Activated CD8-positive, alpha-beta memory T cell treated with anti-CD3 and anti-CD28 coated beads for 1 hour (primary cell): ENCODE measurements at places on chromosomes 1 and 21.
A peak's percentile ranks its signal among the peaks of the same experiment; 100 is the strongest.

GRCh38 chr1:31488528-31488927 is 75.5 kb downstream of the SERINC2 start:
- DNase-seq = no peak

DNA sequence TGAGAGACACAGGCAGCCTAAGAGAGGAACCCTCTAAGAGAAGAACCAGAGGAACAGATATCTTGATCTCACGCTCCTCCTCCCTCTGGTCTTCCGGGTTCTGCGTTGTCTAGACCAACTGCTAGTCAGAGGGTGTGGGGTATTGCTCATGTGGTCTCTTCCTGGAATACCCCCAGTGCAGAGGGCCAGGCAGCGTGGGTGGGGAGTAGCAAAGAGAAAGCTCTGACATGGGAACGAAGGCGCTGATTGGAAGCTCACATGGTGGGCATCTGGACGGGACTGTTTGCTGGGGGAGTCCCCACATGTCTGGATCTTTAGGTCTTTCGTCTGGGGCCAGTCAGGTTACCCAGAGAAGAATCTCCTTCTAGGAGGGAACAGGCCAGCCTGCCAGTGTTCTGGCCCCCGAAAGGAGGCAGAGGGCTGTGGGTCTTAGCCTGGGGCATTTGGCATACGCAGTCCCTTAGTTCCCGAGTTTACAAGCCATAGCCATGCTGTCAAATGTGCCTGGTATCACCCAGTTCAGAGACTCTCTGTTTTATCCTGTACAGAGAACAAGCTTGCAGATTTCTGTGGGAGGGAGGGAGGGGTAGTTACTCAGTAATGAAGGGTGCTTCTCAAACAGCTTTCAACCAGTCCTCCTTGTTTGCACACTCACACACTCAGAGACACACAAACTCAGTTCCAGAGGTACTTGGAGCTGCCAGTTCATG is 18.3 kb upstream of the IL6R start:
- DNase-seq = no peak

DNA sequence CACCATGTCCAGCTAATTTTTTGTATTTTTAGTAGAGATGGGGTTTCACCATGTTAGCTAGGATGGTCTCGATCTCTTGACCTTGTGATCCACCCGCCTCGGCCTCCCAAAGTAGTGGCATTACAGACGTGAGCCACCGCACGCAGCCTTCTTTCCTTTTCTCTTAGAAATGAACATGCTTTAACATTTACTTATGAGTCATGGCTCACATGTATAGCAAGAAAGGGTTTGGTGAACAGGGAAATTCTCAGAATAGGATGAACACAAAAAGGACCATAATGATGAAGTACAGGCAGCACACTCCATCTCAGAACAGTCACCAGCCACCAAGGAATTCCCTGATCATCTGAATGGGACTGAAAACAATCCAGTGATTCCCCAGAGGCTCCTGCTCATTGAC is 9.4 kb upstream of the VAMP4 start:
- DNase-seq = no peak

DNA sequence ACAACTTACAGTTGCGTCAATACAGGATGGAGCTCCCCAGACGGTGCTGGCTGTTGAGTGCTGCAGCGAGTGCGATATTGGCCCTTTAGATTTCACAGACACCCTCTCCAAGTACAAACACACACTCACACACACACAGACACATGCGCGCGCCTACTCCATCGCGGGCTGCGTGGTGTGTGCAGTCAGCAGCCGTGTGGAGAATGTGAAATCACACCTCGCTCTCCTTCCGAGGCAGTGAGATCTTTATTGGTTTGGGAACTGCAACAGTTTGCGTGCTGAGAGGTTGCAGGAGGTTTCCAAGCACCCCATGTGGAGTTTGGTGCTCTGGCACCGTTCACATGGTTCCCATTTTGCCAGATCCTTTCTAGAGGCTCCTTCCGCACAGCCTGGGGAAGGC is 372.2 kb downstream of the RRAGC start:
- no peak for DNase-seq

- no peak for DNase-seq
Measured at GRCh38 chr1:231523816-231524215, 4.7 kb upstream of the TSNAX start.

DNA sequence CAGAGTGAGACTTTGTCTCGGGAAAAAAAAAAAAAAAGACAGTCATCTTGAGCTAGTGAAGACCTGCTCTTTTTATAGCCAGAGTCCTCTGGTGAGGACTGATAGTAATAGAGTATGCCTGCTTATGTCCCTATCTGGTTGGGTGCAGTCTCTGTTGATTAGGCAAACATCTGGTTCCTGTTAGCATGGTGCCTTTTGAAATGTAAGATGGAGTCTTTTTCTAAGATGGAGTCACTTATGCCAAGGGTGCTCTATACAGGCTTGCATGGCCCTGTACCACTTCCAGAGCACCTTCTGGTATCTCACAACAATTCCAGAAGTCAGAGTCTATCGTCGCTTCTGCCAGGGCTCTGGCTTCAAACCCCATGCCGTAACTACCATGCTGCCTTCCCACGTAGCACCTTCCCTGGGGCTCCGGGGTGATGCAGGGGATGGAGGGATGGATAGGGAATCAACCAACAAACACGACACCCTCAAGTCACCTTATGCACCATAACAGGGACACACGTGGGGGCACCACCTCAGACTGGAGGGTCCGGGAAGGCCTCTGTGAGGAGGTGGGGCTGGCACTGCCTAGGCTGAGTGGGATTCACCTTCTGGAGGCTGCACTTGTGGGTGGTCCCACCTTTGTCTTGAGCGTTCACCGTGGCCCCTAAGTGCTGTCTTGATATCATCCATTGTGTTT is 11.6 kb upstream of the PADI6 start:
- no peak for DNase-seq

DNA sequence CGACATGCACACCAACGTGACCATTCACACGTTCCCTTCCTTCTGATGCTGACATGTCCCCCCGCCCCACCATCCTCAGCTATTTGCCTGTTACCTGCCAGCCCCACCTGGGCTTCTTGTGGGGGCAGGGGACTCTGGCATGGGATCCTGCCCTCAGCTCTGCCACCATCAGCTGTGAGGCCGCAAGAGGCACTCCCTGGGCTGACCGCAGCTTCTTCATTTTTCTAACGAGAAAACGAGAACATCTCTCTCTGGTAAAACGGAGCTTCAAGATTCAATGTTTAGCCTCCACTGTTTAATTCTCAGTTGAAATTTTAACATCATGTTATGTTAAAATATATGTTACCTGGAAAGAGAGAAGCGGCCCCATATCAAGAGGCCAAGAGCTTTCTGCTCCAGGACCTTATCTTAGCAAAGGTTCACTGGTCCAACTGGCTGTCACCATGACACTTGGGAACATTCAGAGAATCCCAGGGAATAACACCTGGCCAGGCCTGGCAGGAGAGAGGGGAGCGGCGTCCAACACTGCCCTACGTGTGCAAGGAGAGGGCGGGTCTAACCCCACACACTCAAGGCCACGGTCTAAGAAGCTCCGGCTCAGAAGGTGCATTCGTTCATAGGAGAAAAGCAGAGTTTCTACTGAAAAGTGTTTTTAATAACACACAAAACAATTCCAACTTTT is 51.3 kb downstream of the HLCS start:
- no peak for DNase-seq

DNA sequence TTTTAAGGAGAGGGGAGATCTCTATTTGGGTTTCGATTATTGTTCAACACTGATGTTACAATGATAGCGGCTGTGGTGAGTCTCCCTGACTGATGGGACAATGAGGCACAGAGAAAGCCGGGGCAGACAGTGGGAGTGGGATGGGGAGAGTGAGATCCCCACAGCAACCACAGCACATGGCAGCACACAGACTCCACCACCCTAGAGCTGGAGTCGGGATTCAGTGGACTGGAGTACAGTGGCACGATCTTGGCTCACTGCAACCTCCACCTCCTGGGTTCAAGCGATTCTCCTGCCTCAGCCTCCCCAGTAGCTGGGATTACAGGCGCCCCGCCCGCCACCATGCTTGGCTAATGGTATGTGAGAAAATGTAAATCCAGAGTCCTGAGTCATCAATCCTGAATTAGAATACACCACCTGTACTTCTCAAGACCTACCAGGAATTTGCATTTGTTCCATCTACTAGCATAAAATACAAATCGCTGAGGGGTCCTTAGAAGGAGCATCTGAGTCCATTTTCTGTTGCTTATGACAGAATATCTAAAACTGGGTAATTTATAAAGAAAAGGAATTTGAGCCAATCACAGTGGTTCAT is 125.8 kb downstream of the TOMM20 start:
- no peak for DNase-seq

- DNase-seq = no peak
Measured at GRCh38 chr1:26102526-26102925, 9.1 kb upstream of the PDIK1L start.

- DNase-seq = no peak
Measured at GRCh38 chr1:101435831-101436511, 199.2 kb downstream of the S1PR1 start.

DNA sequence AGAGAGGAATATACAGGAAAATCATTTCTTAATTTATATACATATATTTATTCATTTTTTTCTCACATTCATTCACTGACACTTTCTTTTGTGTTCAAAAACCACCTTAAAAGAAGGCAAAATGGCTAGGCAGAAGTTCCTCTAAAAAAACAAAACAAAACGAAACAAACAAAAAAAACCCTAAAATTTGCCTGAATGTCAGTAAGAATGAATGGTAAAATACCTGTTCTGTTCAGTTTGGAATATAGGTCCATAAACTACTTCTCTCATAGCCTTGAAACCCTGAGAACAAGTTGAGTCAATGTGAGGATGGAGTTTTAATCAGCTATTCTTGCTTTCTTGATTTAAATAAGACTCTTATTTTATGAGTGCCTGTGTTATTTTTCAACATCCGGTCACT is 14.7 kb upstream of the ALG6 start:
- DNase-seq = no peak

GRCh38 chr1:174230399-174230798 is 71.1 kb downstream of the RABGAP1L start:
- no peak for DNase-seq

GRCh38 chr21:28828981-28829380 is 163.7 kb downstream of the LTN1 start:
- no peak for DNase-seq

DNA sequence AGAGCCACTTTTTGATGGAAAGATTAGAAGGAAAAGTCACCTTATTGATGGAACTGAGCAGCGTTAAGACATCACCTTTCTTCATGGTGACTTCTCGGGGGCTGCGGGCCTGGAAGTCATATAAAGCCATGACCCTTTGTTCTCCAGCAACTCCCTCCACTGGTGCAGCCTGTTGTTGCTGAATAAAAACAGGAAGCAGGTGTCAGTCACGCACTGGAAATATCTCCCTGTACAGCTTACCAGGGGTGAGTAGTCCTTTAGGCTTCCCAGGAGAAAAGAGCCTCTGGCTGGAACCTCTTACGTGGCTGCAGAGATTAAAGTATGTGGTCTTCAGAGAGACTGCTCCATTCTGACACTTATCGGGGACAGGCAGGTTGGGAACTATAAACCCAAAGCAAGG is 31.9 kb downstream of the SPTA1 start:
- no peak for DNase-seq

DNA sequence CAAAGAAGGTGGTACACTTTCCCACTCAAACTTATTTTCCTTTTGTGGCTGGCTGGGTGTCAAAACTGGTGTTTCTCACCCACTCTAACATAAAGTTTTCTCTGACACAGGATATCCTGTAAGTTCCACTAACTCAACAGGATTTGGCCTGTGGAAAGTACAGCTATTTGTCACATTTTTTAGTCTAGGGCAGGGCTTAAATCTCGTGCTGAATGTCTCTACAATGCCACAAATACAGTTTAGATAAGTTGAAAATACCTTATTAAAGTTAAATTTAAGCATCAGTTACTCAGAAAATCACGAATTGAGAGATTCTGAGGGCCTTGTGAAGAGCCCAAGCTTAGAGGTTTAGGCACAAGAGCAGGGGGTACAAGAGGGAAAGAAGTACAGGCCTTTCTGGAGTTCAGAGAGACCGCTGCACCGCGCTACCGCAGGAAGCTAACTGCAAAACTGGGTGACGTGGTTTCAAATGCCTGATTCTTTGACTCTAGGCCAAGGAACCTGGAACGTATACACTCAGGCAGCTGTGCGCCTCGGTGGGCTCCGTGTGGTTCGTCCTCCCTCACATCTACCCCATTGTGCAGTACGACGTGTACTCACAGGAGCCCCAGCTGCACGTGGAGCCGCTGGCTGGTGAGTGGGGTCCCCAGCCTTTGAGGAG is 23.4 kb upstream of the PWP2 start:
- DNase-seq = peak; percentile 42

- no peak for DNase-seq
Measured at GRCh38 chr1:71232166-71232763, 151.4 kb upstream of the ZRANB2 start.

GRCh38 chr1:63935143-63935542 is 161.3 kb downstream of the ROR1 start:
- no peak for DNase-seq

DNA sequence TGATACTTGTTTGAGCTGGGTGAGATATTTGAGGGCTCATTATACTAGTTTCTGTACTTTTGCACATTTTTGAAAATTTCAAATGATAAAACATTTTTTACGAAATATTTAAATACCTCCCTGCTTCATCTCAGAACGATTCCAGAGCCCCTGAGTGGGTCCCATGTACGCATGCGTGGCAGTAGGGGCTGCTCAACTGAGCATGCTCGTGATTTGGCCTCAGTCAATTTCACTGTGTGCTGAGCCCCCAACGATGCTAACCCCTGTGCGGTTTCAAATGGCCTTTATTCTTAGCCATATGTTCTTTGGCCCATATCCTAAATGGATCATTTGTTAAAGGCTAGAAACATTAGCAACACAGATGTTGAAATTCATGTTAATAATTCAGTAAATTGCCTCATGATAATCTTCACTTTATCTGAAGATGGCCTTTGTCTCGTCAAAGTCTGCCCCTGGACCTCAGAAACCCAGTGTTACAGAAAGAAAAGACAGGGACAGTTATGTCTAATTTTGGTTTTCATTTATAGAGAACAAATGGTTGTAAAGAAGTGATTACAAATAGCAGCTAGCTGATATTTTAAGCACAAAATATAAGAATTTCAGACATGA is 108.2 kb downstream of the MRPS6 start:
- DNase-seq = no peak

- DNase-seq = no peak
Measured at GRCh38 chr1:7294636-7295035, 476.5 kb upstream of the VAMP3 start.
